T47D (cell line): ENCODE measurements at places on chromosomes 7 and 10.
A peak's percentile ranks its signal among the peaks of the same experiment; 100 is the strongest.

DNA sequence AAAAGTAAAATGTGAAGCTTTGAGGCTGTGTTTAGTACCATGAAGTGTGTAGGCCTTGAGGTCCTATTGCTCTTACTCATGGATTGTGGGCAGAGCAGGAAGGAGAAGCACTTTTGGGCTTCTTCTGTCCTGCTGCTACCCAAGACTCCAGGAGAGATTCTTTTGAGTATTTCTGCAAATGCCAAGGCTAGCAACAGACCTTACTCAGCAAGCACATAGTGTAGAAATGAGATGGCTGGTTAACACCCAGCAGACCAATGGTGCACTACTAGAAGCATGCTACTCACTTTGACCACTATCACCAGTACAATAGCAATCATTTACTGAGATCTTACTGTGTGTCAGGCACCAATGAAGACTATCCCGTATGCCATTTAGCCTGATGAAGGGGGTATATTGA lies 3.2 kb downstream of the PLPP4 start:
- DNase-seq: no peak

GRCh38 chr7:100467638-100468373 lies 3.7 kb upstream of the SPACDR start:
- DNase-seq: no peak

- DNase-seq: no peak
These were observed 203.7 kb upstream of the TCF7L2 start for GRCh38 chr10:112746329-112746728.

DNA sequence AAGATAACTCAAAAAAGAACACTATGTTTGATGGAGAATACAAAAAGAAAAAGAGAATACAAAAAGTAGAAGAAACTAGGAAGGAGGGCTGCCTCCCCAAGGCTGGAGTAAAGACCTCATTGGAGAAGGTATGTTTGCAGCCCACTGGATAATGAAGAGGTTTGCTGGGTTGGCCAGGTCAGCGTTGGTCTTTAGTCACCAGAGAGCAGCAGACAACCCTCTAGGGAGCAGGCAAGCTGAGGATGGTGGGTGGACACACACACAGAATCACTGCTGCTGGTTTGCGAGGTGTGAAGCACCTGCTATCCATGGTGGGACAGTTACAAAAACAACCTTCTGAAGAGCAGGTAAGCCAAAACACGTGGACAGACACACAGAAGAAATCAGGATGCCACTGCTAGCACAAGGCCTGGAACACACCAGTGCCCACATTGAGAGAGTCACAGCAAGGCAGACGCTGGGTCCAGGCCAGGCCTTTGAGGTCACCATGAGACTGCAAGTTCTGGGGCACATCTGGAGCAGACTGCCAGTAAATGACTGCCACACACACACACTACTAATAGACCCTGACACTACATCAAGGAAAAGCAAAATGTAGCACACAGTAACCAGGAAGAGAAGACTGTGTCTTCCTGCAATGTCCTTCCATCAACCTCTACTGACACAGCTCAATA lies 43.0 kb downstream of the MTERF1 start:
- no peak for DNase-seq

DNA sequence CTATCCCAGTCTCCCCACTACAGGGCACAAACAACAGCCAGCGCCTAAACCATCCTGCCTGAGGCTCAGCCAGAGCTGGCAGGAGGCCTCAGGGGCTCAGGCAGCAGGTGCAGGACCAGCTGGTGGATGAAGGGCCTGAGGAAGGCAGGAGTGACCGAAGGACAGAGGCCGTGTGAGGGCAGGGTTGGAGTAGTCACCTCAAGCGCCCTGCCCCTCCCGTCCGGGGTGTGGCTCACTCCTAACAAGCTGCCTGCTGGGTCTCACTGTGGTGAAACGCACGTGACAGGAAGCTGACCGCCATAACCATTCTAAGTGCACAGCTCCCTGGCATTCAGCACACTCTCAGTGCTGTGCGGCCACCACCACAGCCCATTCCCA lies 281.1 kb downstream of the ELFN1 start:
- no peak for DNase-seq

DNA sequence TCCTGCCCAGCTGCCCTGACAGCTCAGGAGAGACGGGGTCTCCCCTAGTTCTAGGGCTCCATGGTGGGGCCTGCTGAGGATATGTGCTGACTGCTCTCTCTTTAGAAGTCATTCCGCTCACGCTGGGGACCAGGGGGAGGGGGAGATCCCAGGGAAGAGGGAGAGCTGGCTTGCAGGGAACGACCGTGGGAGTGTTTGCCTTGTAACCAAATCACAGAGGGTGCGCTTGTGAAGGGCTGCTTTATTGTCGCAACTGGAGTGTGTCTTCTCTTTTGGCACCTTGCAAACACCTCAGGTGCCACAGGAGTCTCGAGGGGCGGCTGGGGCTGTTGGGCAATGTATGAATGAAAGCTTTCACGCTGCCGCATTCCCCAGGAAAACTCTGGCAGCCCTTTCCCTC lies 531.3 kb upstream of the MKI67 start:
- no peak for DNase-seq

DNA sequence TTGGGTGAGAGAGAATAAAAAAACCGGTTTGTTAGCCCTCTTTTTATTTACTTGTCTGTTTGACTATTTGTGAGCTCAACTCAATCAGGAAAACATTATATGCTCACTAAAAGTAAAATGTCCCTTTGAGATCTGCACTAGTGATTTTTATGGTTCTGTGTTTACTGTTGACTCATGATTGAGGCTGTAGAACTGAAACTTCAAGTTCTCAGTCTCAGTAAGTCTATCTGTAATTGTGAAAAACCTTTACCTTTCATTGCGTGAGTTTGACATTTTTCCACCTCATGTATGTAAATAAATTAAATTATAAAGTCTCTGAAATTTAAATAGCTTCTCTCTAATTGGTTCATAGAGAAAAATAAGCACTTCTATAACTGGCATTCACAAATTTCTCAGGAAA lies 17.0 kb upstream of the CASD1 start:
- DNase-seq: peak; percentile 10

DNA sequence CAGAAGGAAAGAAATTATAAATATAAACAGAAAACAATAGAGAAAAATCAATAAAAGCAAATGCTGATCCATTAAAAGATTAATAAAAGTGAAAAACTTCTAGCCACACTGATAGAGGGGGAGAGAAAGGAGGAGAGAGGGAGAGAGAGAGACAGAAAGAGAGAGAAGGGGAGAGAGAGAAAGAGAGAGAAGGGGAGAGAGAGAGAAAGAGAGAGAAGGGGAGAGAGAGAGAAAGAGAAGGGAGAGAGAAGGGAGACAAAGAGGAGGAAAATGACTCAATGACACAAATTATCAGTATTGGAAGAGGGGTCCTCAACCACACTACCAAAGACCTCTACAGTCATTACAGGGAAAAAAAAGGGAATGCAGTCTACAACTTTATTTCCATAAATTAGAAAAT lies 94.4 kb upstream of the VIPR2 start:
- no peak for DNase-seq

DNA sequence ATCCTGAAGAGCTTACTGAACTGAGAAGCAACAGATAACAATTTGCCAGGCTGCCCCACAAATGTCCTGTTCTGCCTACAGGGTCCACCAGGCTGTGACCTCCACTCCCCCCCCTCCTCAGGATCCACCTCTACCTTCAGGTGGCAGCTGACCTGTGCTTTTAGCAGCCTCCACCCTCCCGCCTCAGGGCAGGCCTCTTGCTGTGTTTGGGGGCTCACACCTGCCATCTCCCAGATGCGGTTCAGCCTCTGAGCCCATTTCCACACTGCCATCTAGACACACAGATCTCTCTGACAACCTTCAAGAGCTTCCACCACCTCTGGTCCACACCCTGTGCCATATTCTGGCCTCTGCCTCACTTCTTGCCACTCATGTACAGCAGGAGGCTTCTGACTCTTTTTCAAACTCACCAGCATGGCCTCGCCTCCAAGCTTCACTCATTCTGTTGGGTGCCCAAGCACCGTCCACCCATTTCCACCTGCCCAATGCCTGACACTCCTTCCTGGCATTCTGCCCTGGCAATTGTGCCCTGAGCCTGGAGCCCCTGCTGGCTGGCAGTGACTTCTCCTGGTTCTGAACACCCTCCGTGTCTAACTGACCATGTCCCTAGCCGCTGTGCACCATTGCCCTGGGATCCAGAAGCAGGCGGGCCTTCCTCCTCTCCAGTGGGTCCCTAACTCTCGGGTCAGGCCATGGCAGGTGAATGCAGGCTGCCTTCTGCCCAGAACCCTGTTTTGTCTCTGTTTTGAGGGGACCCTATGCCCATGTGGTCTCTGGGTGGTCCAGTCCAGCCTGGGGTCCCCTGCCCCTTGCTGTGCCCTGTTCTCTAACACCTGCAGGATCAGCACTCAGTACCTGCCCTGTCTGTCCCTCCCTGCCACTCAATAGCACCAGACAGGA lies 18.5 kb downstream of the TMEM72 start:
- DNase-seq: no peak

- no peak for DNase-seq
These were observed 10.5 kb upstream of the LAMB4 start for GRCh38 chr7:108140671-108141070.

GRCh38 chr10:75091146-75091545 lies 20.3 kb upstream of the SAMD8 start:
- DNase-seq: no peak

DNA sequence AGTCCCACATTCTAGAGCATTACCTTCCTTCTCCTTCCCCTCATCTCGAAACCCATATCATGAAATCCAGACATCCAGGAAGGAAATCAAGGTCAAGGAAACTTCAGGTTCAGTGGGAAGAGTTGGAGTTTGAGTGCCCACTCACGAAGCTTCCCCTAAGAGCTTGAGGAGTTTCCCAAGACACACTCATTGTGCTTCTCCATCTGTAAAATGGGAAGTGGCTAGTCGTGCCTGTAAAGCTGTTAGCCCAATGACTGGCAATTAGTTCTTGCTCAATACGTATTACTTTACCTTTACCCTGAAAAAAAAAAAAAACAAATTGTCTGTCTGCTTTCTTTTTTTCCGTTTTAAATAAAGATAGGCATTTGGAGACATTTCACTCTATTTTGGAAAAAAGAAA lies 42.3 kb downstream of the GPAM start:
- no peak for DNase-seq

DNA sequence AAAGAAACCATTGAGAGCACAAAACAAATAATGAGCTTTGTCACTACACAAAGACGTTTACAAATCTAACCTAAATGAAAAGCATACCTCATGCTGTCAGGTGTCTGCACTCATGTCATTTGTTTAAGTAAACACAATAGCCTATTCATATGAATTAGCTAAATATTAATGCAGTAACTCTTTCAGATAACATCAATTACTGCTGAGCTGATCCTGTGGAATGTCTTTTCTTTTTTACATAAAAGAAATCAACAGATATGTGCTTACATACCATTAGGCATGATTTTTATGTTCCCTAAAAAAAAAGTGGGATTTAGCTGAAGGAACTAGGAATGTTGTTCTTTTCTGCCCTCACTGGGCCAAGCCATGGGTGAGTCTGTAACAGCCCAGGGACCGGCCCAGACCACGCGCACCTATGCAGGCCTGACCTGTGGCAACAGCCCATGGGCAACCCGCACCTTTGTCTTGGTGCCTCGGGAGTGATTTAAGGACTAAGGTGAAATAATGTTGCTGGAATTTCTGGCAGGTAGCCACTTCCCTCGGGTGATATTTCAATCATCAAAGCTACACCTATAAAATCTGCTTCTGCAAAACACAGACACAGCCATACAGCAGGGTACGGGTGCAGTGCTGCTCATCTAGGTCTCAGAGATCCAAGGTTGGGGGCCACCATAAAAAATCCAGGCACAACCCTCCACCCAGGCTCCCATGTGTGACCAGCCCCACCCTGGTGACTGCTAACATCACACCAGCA lies 44.6 kb downstream of the FGFR2 start:
- peak; percentile 38 for DNase-seq

- no peak for DNase-seq
These were observed 179.5 kb downstream of the ZWINT start for GRCh38 chr10:56181607-56182006.

- no peak for DNase-seq
These were observed 54.2 kb downstream of the DNAJC12 start for GRCh38 chr10:67783606-67784294.

DNA sequence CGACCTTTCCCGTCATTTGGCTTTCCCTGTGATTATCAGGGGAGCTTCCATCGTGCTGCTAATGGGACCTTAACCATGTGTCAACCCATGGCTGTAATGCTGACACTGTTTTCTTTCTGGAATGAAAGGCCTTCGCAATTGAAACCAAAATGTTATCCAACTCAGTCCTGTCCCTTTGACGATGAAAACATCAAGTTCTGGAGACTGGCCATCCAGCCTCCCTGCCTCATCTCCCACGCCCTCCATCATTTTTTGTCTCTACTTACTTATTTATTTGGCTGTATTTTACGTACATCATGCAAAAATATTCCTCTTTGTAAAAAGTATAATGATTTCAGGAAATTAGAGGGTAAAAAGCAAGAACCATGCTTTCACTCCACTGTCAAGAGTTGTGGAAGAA lies 69.8 kb downstream of the EGFR start:
- DNase-seq: no peak

- DNase-seq: no peak
These were observed 228.8 kb downstream of the EXOC4 start for GRCh38 chr7:133481676-133482075.

DNA sequence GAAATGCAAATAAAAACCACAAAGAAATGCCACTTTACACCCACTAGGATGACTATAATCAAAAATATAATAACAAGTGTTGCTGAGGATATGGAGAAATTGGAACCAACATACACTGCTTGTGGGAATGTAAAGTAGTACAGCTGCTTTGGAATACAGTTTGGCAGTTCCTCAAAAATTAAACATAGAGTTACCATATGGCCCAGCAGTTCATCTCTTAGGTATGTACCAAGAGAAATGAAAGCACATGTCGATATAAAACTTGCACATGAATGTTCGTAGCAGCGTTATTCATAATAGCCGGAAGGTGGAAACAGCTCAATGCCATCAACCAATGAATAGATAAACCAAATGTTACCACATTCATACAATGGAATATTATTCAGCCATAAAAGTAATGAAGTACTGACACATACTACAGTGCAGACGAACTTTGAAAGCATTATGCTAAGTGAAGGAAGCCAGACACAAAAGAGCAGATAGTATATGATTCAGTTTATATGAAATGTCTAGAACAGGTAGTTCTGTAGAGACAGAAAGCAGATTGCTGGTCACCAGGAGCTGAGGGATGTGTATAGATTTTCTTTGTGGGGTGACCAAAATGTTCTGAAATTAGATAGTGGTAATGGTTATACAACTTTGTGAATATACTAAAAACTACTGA lies 12.4 kb downstream of the BCAP29 start:
- no peak for DNase-seq

GRCh38 chr10:112148331-112148730 lies 35.2 kb downstream of the GPAM start:
- no peak for DNase-seq

GRCh38 chr7:110868458-110868857 lies 222.5 kb upstream of the LRRN3 start:
- DNase-seq: peak; percentile 6

GRCh38 chr7:108421720-108422331 lies 34.4 kb downstream of the NRCAM start:
- DNase-seq: no peak

GRCh38 chr10:28969413-28969812 lies 292.1 kb downstream of the BAMBI start:
- no peak for DNase-seq

GRCh38 chr7:92528958-92529264 lies 316 bp downstream of the RBM48 start:
- DNase-seq: peak; percentile 0

- no peak for DNase-seq
These were observed 60.4 kb downstream of the INPP5F start for GRCh38 chr10:119786117-119786769.
